ENCODE measurements at places on chromosomes 11 and 22.

- DNase-seq: no peak
Observed at GRCh38 chr22:27857443-27857842, 55.9 kb upstream of the MN1 start.

DNA sequence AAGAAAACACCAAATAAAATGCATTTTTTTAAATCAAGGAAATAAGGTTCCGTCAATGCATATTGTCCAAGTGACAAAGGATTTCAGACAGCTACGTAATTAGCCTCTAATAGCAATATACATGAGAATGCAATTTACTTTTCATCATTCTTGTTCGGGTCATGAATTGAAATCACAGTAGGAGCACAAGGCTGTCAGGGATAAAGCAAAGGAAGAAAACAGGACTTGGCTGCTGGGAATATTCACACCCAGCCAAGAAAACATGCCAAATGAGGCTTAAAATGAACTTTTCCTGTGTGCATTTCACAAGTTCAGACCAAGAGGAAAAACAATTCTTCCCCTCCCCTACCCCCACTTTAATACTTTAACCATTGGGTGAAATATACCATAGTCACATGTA is 188.6 kb downstream of the CWF19L2 start:
- DNase-seq: no peak

DNA sequence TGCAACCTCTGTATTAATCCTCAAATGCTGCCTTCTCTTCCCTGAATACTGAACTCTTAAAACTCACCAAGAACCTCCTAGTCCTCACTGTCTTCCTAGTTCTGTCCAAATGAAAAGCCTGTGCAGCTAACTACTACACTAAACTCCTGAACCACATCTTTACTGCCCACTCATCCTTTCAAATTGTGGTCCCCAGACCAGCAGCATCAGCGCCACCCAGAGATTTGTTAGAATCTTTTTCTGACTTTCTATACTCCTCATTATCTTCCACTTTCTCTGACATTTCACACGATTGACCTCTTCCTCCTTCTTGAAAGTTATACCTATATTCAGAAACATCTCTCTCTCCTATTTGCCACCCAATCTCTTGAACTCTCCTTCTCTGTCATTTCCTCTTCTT is 461.3 kb downstream of the DLG2 start:
- no peak for DNase-seq

GRCh38 chr11:95922536-95923438 is 1.1 kb downstream of the MTMR2 start:
- DNase-seq: no peak

GRCh38 chr22:38699784-38700183 is 959 bp downstream of the JOSD1 start:
- DNase-seq: no peak

GRCh38 chr11:48079596-48079995 is 99.2 kb downstream of the PTPRJ start:
- no peak for DNase-seq

GRCh38 chr11:44286911-44287310 is 23.0 kb downstream of the ALX4 start:
- no peak for DNase-seq

DNA sequence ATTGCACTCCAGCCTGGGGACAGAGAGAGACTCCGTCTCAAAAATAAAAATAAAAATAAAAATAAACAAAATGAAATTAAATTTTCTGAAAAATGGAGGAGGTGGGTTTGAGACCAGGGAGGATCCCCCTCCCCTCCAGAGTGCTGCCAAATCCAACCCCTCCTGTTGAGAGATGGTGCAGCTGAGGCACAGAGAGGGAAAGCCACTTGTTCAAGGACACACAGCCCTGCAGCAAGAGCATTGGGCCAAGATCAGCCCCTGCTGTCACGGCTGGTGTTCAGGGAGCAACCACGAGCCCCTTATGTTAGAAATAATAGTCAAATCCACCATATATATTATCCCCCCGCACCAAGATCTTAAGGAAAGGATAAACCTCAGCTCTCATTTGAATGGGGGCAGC is 2.7 kb downstream of the MYO18B start:
- no peak for DNase-seq

DNA sequence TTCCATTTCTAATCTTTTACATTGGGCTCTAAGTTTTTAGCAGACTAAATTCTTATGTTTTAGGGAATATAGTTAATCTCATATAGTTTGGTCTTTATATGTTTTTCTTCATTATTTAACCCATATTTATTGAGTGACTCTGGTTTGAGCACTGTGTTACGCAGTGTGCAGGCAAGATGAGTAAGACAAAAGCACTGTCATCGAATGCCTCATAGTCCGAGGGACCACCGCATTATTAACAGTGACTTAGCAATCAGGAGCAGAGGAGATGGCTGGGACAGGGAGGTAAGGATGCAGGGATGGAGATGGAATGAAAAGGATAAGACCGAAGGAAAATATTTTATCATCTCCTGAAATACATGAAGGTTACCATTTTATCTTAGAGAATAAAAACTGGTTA is 65.2 kb upstream of the CTSC start:
- no peak for DNase-seq

- DNase-seq: no peak
Observed at GRCh38 chr11:19366992-19367709, 126.4 kb upstream of the E2F8 start.

GRCh38 chr11:44456544-44457300 is 108.7 kb upstream of the CD82 start:
- no peak for DNase-seq

DNA sequence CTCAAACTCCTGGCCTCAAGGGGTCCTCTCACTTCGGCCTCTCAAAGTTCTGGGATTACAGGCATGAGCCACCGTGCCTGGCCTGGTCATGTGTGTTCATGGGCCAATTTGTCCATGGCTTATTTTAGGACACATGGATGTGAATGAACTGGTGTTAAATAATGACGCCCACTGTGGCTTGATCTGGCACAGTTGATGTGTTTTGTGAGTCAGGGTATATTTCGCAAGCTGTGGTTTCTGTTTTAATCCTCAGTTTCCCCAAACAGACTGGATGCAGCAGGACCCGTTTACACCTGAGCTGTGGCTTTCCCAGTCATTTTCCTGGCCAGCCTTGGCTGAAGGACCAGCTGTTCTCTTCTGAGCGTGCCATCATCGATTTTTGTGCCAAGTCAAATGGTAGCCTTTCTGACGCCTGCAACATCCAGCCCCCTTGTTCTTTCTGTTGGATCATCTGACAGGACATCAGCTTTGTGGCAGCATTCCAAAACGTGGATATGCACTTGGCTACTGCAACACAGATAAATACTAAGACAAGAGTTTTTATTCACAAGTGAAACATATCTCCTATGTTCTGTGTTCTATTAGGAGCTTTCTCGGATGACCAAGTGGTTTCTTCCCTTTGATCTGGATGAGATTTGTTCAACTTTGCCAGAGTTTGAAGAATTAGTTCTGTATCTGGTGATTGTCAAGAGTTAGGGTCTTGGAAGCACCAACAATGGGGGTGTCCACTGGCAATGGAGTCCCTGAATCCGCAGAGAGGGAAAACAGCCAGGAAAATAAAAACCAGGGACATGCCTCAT is 40.0 kb upstream of the SEPTIN5 start:
- DNase-seq: no peak

DNA sequence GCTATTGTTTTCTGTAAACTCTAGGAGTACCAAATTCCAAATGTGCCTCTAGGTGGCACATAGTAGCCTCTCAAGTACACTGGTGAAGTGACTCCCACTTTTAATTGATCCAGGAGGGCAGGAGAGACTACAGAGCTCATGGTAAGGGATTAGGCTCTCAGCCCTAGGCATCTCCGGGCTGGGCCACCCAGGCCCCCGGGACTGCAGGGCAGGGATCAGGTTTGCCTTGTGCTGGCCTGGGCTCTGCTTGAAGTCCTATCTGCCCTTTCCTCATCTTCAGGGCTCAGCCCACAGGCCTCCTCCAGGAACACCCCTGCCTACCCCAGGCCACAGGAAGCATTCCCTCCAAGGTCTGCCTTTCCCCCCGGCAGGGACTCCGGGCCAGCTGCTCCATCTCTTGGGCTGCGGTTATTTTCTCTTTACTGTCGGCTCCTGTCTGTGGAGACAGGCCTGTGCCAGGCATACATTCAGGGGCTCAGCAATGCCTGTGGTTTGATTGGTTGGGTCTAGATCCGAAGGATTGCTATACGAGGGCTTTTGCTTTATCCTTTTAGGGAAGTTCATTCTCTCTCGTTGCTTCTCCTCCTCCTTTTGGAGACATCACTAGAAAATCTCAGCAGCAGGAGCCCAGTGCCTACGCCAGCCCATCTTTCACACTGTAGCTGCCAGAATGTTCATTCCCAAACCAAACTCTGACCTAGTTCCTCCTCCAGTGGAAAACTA is 32.8 kb downstream of the PARVA start:
- no peak for DNase-seq

DNA sequence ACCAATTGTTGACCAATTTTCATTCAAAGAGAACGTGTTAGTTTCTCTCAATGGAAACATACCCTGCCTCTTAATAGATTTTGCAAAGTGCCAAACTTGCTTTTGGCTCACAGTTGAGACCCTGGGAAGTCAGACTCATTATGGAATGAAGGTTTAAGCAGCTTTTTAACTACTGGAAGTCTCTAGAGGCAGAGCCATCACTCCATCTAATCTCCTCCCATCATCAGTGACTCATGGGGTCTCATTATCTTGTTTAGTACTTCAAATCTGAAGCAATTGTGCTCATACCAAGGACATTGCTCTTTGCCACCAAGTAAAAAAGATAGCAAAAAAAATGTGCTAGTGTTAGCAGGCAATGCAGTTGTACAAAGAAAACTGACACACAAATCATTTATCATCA is 537.1 kb upstream of the LRRC4C start:
- DNase-seq: no peak

All from CD4-positive, alpha-beta T cell treated with Interleukin-4 for 4 hours (primary cell).